ENCODE measurements at places on chromosomes 3 and 15.

DNA sequence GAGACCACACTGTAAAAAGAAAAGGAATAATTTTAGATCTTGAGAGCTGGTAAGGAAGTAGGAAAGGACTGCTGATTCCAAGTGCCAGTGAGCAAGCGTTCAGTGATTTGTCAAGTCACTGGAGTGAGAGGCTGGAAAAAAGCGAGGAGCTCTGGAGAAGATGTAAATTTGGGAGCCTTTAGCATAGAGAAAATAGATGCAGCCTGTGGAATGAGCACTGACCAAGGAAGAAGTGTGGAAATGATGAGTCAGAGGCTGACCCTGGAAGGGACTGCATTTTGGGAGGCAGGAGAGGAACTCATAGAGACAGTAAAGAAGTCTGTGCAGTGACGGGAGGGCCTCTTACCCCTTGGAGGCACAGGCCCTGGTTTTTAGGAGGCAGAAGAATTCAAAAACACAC lies 17.1 kb upstream of the ABTB1 start:
- DNase-seq: no peak

GRCh38 chr15:82165948-82166376 lies 96.6 kb downstream of the EFL1 start:
- no peak for DNase-seq

DNA sequence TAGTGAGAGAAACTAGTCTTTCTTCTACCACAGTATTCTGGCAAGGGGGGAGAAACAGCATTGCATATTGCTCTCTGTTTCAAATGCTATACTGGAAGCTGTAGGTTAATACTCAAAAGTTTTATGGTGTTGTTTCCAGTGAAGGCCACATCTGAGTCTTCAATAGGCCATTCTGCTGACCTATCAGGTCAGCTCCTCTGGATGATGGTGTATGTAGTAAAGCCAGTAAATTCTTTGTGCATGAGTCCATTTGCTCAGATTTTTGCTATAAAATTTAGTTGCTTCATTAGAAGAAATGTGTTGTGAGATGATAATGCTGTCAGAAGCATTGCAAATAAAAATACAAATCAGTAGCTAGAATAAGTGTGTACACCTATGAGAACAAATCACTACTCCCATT lies 64.9 kb upstream of the RBMS3 start:
- DNase-seq: no peak

GRCh38 chr3:159252772-159253384 lies 451.0 kb downstream of the MFSD1 start:
- no peak for DNase-seq

DNA sequence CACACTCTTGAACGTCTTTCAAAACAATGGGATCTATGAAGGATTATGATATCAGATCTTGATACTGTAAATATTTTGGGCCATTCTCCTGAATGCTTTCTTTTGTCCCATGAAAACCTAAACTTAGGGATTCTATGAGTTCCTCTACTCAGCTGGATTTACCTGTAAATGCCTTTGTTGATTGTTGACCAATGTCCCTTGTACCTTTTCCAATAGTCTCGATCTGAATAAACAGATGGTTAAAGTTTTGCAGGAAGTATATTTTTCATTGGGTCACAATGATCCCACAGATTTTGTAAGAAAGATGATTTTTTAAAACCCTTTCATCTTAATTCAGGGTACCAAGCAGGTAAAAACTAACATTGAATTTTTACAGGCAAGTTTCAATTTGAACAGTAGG lies 634.1 kb downstream of the FHIT start:
- no peak for DNase-seq

DNA sequence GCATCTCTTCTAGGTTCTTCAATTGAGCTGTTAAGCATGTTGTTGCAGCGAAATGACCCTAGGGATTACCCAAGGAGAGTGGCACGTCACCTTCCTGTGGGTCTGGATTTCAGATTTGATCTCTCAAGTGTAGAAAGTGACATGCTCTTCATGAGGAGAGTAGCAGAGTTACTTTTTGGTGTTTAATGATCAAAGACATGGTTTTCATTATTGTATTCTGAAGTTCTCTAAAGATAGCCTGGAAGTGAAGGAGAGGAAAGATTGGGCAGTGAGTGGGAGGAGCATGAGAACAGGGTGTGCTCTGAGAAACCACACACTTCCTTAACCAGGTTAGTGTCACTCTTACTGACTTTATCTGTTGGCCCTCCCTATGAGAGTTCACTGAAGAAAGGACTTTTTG lies 153.6 kb downstream of the AKAP13 start:
- DNase-seq: no peak

DNA sequence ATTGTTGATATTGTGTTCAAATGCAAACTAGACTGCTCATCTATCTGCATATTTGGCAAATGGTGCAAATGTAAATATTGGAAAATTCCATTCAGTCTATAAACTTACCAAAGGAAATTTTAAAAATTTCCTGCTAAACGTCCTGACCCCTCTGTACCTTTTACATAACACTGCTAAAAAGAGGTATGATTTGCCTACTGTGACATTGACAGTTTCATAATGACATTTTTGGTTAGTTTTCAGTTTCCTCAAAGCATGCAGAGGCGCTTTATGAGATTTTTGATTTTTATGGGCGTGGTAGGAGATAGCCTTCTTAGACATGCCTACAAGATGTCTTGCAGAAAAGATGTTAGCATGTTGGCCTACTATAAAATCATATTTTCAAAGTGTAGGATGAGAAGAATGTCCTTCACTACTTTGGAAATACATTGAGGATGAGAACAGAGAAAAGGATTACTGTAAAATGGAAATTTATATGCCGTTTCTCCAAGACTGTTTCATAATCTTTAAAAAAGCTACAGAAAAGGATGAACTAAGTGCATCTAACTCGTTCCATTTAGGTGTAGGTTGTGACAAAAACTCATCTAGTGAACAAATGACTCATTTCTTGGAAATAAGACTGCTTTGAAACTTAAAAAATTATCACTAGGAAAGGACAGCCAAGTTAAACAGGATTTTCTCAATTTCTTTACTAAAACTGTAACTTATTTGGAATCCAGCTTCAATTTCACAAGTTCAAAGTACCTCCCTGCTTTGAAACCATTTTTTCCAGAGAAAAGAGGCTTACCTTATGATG lies 14.5 kb upstream of the ISLR start:
- no peak for DNase-seq

- no peak for DNase-seq
Observed at GRCh38 chr3:18766974-18767373, 341.8 kb upstream of the SATB1 start.

DNA sequence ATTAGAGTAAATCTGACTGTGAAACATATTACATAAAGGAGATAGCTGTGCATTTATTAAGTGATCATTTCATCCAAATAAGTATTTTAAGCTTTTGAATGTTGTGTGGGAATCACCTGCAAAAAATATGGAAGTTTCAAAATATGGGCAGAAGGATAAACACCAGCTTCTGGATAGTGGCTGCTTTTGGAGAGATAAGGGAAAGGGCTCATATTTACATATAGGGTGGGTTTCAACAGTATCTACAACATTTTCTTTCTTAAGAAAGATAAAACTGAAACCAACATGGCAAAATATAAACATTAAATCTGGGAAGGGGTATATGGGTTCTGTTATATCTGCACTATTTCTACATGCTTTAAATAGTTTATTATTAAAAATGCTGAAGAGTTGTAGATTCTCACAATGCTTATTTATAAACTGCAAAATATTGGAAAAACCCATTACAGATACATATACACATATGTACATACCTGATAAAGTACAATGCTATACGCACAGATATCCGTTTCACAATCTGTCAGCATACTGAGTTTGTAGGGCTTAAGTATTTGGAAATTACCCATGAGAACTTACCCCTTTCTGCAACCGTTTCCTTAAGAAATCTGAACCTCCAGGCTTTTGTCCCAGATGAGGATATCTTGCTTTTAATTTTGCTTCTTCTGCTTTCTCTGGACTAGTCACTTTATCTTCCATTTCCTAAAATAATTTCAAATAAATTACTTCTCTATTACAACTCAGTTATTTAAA lies 12.1 kb downstream of the ARPP19 start:
- DNase-seq: no peak

DNA sequence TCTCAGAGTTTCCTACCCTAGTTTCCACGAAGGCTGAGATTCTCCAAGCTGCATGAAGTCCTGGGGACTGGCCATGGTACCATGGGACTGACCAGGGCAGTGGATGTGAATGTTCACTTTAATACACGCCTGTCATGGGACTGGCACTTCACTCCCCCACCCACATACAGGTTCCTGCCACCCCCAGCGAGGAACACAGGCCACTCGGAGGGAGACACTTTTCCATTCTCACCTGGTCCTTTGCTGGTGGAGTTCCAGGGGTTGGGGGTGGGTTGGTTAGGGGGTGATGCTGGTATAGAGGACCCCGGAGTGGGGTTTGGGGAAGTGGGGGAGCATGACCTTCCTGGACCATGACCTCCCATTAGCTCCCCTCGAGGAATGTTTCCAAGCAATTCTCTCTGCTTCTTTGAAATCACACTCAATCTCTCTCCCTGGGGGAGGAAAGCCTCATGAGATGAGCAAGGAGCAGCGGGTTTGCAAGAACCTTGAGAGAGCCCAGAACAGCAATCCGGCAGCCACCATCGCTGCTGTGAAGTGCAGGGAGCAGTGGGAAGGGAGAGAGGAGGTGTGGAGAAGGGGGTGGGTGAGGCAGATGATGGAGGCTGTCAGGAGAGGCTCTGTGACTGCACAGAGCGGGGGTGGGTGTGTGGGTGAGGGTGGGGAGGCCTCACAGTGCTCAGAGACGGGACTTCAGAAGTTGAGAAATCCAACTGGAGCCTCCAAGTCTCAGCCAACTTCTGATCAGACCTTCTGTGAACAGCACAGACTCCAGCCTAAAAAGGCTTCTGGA lies 69.7 kb downstream of the ADCY5 start:
- no peak for DNase-seq

- no peak for DNase-seq
Observed at GRCh38 chr3:61646851-61647525, 85.6 kb downstream of the PTPRG start.

GRCh38 chr15:75069301-75069925 lies 46.0 kb downstream of the PPCDC start:
- no peak for DNase-seq

- no peak for DNase-seq
Observed at GRCh38 chr3:168362661-168363247, 267.0 kb upstream of the GOLIM4 start.

DNA sequence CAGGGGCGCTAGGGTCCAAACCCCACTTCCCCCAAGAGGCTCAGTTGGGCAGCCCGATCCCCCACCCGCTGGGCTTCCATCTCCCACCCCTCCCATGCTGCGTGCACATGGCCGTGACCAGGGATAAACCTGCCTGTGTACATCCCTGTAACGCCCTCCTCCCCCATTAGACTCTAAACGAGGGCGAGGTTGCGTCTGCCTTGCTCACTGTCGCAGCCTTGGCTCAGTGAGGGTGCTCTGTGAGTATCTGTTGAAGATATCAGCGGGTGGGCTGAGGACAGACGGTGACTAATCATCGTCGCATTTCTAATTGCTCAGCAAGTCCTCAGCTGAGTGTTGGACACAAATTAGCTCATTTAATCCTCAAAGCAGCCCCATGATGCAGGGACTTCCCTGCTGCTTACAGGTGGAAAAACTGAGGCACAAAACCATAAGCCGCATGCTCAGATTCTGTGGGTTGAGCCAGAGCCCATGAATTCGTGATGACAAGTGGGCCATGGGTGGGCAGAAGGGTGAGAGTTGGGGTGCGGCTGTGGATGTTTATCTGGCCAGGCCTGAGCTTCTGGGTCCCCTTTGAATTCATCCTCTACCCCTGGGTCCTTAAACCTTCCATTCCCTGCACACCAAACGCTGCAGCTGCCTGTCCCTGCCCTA lies 26.0 kb downstream of the FBLN2 start:
- no peak for DNase-seq

- DNase-seq: no peak
Observed at GRCh38 chr3:10964537-10965167, 27.9 kb upstream of the SLC6A1 start.
